ENCODE measurements at places on chromosomes 5 and 9. TPM values are rescaled to one million over a fixed set of nuclear protein-coding genes. Genes with fewer than 3 reads are reported as not detected.

Gene GPR151
- total RNA-seq: not detected

Gene PLGRKT
- 15.4 TPM for total RNA-seq

Gene IRF1
- 5.5 TPM for total RNA-seq

Gene TLX3
- not detected for total RNA-seq

Gene CSF2
- total RNA-seq: not detected

- DNase-seq: peak; percentile 19
Observed at GRCh38 chr5:23352446-23352845, 155.0 kb upstream of the PRDM9 start.

DNA sequence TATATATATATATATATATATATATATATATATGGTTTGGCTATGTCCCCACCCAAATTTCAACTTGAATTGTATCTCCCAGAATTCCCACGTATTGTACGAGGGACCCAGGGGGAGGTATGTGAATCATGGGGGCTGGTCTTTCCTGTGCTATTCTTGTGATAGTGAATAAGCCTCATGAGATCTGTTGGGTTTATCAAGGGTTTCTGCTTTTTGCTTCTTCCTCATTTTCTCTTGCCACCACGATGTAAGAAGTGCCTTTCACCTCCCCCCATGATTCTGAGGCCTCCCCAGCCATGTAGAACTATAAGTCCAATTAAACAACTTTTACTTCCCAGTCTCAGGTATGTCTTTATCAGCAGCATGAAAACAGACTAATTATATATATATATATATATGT is 52.3 kb upstream of the ADAMTS2 start:
- DNase-seq: no peak

- peak; percentile 22 for DNase-seq
Observed at GRCh38 chr5:57858905-57859304, 376.3 kb upstream of the ACTBL2 start.

GRCh38 chr9:33289496-33289895 is 820 bp upstream of the NFX1 start:
- no peak for DNase-seq

GRCh38 chr5:135308752-135309151 is 90.3 kb downstream of the MACROH2A1 start:
- DNase-seq: peak; percentile 31

DNA sequence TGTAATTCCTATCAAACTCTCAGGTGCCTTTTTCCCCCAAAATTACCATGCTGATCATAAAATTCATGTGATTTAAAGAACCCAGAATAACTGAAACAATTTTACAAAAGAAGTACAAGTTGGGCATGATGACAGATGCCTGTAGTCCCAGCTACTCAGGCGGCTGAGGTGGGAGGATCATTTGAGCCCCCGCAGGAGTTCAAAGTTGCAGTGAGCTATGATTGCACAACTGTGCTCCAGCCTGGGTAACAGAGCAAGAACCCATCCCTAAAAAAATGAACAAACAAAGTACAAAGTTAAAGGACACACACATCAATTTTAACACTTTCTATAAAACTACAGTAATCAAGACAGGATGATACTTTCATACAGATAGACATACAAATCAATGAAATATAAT is 97.9 kb upstream of the LPAR1 start:
- DNase-seq: no peak

DNA sequence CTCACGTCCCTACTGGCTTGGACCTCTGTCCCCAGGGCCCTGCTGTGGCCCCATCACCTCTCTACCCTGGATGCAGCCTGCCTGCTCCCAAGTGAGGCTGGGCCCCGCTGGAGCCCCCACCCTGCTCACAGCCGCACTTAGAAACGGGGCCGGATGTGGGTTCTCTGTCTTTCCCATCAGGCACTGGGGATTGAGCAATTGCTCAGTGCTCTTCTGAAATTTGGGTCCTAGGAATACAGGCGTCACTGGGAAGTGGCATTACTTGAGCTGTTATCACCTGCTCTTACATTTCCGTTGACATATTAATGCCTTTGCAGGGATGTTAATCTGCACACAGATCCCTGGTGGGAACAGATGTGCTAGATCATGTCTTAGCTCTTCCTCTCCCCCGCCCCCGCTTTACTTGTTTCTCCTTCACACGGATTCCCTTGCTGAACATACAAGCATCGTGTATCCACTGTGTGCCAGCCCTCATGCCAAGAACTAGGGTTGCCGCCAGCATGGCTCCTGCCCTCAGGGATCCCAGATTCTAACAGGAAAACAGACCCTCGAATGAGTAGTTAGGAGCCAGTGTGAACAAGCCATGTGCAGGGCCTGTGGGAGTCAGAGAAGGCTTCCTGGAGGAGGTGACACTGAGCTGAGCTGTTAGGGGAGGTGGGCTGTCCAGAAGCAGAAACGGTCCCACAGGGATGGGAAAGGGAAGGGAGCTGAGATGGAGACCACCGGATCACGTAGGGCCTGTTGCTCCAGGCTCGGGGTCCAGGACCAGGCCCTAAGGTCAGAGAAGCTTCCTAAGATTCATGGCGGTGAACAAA is 65.1 kb downstream of the NEK6 start:
- DNase-seq: no peak

- DNase-seq: peak; percentile 20
Observed at GRCh38 chr9:18319918-18320445, 154.0 kb upstream of the ADAMTSL1 start.

GRCh38 chr5:142816531-142817430 is 46.6 kb downstream of the ARHGAP26 start:
- peak; percentile 71 for DNase-seq

DNA sequence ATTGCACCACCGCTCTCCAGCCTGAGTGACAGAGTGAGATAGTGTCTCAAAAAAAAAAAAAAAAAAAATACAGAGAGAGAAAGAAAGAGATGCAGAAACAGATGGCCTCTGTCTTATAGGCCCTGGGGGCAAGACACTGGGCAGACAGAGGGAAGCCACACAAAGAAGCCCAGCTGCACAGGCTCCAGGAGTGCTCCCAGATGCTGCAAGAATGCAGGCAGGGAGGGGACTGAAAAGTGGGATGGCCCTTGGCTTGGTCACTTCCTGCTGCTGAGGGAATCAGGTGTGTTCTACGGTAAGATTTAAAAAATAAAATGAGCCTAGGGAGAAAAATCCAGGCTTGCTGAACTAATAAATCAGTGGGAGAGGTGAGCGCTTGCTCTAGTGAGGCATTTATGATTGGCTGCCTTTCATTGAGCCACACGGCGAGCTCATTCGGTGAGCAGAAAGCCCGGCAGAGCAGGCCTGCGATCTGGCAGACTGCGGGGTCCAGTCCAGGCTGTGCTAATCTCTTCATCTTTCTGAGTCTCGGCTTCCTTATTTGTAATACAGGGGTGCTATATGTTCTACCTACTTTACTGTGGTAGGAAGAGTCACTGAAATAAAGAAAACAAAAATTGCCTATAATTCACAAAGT is 80.6 kb downstream of the RAD23B start:
- peak; percentile 9 for DNase-seq

DNA sequence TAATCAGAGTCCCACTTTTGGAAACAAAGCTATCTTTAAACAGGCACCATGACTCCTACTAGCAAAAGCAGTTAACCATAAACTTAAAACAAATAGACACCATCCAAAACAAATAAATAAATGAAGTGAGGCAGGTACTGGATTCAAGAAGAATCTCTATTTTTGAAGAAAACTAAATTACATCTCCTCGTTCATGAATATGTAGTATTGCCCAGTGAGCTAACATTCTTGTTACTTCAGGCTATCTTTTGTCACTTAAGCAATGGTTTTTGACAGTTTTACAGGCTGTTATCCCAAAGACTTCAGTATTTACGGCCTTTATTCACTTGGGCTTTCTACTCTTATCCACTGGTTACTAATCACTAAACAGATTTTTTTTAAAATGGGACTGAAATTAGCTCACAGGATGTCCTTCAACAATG is 242.5 kb downstream of the MLLT3 start:
- DNase-seq: no peak

GRCh38 chr9:98990181-98990870 is 46.6 kb downstream of the COL15A1 start:
- no peak for DNase-seq

DNA sequence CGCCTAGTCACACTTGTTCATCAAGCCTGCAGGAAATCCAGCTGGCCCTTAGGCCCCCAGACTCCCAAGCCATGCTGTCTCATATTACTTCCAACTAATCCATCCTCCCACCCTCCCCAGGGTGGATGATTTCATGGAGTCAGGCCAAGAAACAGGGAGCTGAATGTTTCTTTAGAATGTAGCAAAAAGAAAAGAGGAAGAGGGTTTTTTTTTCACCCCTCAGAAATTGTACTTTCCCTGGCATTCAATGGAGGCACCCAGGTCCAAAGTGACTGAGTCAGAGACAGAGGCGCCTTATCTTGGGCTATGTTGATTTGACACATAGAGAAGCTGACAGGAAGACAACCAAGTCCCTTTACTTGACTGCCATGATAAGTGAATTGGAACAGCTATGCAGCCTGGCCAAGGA is 260.2 kb upstream of the NR4A3 start:
- no peak for DNase-seq

- no peak for DNase-seq
Observed at GRCh38 chr5:100517301-100517974, 17.7 kb upstream of the FAM174A start.

GRCh38 chr9:15778861-15779260 is 226.0 kb downstream of the CCDC171 start:
- DNase-seq: no peak

DNA sequence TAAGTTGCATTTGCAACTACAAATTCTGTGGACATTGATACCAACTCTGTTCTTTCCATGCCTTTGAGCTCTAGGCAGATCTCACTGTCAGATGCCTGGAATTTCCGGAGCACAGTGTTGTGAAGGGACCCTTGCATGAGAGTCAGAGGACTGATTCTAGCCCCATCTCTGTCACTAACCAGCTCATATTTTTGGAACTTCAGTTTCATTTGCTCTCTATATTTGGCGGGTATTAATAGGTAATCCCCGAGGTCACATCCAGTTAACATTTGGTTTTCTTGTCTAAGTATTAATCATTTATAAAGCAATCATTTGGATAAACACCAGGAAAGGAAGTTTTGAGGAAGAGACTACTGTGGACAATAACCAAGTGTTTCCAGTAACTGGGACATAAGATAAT is 115.7 kb downstream of the MAN2A1 start:
- DNase-seq: no peak

GRCh38 chr9:12817702-12818101 is 42.9 kb downstream of the LURAP1L start:
- DNase-seq: no peak

GRCh38 chr9:74220327-74220726 is 276.8 kb upstream of the RORB start:
- no peak for DNase-seq

- no peak for DNase-seq
Observed at GRCh38 chr9:14323985-14324650, 10.2 kb upstream of the NFIB start.

DNA sequence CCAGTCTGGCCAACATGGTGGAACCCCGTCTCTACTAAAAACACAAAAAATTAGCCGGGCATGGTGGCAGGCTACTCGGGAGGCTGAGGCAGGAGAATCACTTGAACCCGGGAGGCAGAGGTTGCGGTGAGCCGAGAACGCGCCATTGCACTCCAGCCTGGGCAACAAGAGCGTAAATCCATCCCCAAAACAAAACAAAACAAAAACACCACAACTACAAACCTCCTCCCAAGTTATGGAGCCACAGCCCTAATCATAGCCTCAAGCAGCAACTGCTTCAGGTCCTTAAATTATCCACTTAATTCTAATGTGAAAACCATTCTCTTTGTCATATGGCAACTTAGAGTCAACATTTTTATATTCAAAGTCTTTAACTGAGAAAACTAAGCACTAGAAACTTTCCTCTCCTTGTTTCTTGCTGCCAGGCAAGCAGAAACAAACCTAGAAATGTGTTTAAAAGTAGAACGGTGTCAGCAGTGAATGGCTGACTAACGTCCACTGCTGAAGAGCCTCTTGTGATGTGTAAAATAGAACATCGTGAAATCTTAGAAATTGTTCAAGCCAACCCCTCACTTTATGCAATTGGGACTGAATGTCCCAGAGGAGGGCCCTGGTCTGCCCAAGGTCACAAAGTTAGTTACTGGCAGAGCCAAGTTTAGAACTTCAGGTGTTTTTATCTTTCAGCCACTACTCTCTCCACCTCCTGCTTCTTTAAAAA is 5.7 kb downstream of the TMEM245 start:
- DNase-seq: no peak

DNA sequence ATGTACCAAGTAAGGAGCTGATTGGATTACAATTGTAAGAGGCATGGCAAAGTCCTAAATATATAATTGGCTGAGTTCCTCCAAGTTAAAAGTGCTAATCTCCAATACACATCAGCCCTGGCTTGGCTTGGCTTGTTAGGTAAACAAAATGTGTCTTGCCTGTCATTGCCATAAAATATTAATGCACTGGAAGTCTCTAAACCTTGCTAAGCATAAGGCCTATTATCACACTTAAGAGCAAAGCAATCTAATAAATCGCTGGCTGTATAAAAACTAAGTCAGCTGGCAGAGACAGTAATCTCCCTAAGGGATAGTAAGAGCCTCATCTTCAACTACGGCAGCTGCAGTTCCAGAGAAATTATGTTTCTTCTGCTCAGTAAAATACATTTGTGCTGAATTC is 418.6 kb upstream of the GRAMD2B start:
- no peak for DNase-seq

DNA sequence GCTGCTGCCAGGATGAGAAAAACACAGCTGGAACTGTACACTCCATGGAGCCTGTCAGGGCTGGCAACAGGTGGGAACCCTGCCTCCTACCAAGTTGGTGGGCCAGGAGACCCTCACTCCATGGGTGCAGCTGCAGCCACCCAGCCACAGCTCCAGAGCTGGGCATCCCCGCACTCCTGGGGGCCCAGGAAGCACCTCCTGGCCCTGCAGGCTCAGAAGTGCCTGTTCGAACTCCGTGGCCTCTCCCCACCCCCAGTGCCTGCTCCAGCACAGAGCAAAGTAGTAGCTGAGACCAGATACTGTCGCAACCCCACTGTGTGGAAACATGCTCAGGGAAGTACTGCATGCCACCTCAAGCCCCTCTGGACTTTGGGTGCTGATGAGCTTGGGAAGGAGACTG is 564.0 kb upstream of the ACO1 start:
- DNase-seq: no peak

GRCh38 chr5:96576876-96577275 is 85.3 kb upstream of the CAST start:
- no peak for DNase-seq

- no peak for DNase-seq
Observed at GRCh38 chr5:154309805-154310204, 119.3 kb downstream of the GALNT10 start.

DNA sequence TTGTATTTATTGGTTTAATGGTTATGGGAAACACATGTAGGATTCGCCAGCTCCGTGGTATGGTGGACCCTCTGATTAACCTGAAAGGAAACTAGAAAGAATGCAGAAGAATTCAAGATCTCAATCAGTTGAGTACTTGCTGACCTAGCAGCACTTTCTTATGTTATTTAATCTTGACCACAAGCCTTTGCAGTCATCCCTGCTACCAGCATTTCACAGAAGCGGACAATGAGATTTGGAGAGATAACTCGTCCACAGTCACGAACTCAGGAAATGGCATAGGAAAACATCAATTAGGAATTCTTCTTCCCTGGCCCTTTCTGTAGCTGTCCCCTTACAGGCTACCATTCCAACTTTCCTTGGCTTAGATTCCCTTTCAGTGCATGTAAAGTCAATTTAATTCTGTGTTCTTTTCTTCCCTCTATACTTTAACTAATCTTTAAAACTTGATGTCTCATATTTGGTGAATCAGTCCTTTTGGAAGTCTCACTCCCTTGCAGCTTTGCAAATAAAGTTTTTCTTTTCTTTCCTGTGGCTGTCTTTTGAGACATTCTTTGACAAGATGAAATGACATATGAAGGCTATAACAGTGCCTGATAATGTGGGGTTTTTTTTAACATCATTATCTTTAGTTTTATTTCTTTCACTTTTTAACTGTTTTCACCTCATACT is 1.3 kb upstream of the SLC44A1 start:
- DNase-seq: peak; percentile 68

Measured in cardiac muscle cell (in vitro differentiated cells and primary cell).